ENCODE measurements at places on chromosomes 1 and 21.

GRCh38 chr1:93689521-93690223, 8.0 kb upstream of the BCAR3 start:
- no peak for DNase-seq

- DNase-seq, result no peak
Observed at GRCh38 chr1:193658691-193659090, 472.3 kb upstream of the B3GALT2 start.

GRCh38 chr1:203450001-203450400, 25.6 kb upstream of the PRELP start:
- DNase-seq, result no peak

- no peak for DNase-seq
Observed at GRCh38 chr1:202710070-202711045, at the start of gene SYT2. SYT2 (minus strand) TSS chr1:202710454; CDS start chr1:202605772, 104,682 bp downstream.

GRCh38 chr1:58823481-58824010, 39.7 kb upstream of the JUN start:
- no peak for DNase-seq

DNA sequence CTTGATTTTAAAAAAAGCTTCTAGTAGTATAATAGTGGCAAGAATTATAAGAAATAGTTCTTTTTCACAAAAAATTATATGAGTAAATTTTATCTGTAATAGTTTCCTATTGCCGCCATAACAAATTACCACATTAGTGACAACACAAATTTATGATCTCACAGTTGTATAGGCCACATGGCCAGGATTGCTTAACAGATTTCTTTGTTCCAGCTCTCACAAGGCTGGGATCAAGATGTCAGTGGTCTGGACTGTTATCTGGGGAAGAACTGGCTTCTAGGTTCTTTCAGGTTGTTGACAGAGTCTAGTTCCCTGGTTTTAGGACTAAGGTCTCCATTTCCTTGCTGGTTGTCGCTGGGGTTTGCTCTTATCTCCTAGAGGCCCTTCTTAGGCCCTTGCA, 236.4 kb downstream of the USP25 start:
- DNase-seq, result no peak

DNA sequence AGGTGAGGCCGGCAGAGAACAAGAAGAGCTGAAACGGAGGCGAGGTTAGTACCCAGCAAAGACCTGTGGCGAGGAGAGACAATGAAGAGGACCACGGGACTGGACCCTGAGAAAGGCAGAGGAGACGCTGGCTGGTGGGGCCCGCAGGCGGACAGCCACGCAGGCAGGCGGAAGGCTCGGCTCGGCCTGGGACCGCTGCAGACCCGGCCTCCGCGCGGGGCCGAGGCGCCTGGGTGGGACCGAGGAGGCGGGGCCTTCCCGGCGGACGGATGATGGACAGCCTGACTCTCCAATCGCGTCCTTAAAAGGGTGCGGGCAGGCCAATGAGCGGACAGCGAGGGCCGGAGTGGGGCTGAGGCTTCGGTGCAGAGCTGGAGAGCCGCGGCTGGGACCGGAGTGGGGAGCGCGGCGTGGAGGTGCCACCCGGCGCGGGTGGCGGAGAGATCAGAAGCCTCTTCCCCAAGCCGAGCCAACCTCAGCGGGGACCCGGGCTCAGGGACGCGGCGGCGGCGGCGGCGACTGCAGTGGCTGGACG, at the start of gene MPZL1:
MPZL1 (plus strand) TSS at position 366 of the 535 bp plus-strand sequence. CDS start 170 bp downstream, outside the sequence.
- peak; percentile 91 for DNase-seq

All from CD4-positive, alpha-beta T cell treated with Interleukin-1 beta for 1 hour (primary cell).